ENCODE measurements at places on chromosomes 4 and X.

DNA sequence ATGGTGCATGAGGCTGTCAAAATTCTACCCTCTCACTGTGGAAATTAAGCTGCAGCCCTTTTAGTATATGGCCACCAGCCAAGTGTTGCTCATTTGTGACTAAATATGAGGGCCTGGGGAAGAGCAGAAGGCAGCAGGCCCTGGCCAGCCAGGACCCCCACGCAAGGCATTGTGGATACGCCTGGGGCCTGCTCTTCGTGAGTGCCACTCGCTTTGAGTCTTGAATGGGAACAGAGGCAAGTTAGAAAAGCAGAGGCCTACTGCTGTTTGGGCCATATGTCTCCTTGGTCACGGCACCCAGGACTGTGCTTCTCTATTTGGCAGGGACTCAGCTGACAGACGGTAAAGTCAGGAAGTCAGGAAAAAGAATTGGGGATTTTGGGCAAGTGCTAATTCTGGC lies 10.9 kb downstream of the RTL5 start:
- no peak for DNase-seq

DNA sequence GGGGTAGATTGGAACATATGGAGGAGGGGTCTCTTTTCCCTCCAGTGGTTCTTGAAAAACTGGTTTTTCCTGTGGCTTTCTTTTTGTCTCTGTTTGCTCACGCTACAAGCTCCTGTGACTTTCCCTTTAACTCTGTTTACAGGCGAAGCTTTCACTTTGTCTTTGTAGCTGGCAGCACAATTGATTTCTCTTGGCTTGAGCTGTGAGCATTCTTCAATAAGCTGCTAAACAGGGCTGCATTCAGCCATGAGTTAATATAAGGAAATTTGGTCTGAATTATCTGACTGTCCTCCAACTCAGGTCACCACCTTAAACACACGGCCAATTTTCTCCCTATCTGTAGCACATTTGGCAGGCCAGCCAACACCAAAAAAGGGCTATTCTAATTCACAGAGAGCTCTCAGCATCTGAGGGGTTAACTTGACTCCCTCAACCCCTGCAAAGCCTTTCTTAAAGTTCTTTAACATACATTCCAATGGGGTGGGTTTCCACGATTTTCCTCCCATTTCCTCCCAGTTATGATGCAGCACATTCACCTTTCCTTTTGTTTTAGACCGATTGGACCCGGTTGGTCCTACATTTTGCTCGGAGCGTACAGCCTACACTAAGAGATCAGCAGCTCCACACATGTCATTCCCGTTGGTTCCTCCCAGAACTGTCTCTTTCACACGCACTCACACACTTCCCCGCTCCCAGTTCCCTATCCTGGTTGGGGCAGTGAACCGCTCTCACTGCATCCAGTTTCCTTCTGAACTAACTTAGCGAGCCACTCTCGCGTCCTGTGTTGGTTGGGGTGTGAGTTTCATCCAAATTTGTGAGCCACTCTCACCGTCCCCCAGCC lies 45.4 kb downstream of the UGT2A3 start:
- DNase-seq = no peak

DNA sequence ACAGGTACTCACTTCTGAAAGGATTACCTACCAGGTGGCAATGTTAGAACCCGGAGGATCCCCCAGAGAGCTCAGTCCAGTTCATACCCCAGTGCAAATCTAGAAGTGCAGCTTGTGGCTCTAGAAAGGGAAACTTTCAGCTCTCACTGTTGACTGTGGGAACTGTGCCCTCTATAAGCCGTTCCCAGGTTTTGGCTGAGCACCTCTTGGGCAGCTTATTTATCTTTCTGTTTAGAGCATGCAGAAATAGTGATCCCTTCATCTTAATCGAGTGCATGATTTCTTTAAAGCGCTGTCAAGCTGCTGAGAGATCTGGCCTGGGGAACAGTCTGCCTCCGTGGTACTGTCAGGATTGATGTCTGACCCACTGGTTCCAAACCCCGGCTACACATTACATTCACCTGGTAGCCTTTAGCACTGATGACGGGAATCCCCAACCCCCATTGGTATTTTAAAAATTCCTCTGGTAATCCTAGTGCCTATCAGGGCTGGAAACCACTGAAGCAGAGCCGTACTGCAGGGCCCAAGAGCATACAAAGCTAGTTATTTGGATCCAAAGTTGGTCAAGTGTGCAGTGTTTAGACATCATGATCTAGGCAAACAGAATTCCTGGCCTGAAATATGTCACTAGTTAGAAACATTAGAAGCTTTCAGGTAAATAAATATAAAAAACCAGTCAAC lies 103.2 kb downstream of the KLHL8 start:
- no peak for DNase-seq

DNA sequence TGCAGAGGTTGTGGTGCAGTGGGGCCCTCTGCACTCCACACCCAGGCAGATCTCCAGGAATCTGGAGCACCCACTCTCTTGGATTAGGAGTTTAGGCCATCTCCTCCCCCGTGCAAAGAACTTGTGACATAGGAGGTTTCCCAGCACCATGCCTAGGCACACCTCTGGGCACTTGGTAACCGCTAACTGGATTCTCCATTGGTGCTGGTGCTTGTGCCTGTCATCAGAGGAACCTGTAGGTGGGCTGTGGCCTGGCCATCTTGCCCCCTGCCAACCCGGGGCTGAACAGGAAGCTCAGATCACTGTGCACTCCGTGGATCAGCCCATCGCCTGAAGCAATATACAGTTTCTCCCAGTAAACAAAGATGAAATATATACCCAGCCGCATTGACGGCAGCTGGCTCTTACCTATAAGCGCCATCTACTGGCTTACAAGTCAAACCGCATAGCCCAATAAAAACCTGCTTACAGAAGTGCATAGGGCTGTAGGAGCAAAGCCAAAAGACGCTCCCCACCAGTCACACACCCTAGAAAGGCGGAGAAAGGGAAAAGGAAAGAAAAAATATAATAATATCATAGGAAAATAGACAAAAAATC lies 19.1 kb upstream of the TEX13B start:
- DNase-seq = no peak

GRCh38 chr4:113539408-113539807 lies 222.1 kb downstream of the CAMK2D start:
- no peak for DNase-seq

GRCh38 chrX:42248226-42248625 lies 324.9 kb upstream of the CASK start:
- DNase-seq = no peak

DNA sequence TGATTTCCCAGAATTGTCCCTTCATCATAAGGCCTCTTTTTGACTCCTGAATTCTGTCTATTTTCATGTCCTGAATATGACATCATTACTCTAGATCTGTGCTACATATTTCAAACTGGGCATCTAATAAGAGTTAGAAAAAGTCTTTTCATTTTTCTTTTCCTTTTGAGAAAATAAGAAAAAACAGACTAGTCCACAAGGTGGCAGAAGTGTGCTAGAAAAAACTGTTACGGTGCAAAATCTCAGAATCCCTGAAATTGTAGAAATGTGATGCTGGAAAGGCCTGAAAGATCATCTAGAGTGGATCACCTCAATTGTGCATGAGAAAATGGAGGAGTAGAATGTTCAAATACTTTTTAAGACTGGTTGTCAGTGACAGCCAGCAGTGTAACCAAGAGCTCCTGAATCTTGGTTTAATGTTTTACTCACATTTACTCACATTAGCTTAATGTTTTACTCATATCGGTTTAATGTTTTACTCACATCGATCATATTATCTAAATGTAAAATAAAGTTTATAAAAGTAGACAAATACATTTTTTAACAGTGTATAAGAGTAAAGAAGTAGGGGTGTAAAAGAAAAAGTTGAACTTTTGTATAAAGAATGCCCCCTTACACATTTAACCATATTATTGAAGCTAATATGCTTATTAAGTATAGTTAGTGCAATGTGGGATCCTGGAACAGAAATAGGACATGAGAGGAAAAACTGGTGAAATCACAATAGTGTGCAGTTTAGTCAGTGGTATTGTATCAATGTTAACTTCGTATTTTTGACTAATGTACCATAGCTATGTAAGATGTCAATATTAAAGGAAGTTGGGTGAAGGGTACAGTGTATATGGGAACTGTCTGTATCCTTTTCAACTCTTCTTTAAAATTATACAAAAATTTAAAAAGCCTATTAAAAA lies 15.2 kb downstream of the ASB11 start:
- peak; percentile 5 for DNase-seq

DNA sequence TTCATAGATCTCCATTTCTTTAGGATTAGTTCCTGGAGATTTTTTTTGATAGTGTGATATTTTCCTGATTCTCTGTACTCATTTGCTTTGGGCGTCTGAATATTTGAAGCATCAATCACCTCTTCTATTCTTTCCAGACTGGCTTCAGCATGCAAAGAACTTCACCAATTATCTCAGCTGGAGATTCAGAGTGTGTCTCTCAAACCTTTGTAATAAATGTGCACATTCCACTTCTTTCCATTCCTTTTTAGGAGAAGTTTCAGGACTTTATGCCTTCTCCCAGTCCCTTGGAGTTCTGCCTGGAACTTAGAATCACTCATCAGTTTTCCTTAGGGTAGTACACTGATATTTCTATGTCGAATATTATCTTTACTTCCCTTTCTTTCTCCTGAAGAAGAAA lies 334.8 kb downstream of the TEX13C start:
- no peak for DNase-seq

DNA sequence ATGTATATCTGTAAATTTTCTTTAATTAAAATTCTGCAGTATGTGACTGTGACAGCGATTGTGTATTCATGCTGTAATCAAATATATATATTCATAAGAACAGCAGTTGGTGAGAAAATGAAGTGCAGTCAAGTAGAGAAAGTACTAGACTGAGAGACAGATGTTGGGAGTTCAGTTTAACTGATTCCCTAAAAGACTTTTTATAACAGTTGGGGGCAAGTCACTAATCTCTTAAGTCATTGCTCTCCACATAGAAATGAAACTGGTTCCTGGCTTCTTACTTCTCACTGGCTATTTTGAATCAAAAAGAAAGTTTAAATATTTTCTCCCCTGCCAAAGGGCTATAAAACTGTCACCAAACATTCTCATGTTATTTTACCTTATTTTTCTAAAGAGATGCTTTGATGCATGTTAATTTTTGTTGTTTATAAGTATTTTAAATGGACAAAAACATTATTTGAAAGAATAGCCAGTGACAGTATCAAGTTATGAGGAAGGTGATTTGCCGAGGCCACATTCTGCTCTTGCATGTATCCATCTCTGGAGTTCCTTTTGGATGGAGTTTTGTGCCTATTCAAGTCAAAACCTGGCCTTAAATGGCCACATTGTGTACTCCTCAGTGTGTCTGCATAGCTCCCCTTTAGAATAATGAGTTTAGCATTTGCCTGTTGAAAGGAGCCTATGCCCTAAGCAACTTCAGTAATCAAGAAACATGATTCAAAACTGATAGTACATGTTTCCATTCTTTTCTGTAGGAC lies 30.8 kb downstream of the EXOC1 start:
- no peak for DNase-seq

DNA sequence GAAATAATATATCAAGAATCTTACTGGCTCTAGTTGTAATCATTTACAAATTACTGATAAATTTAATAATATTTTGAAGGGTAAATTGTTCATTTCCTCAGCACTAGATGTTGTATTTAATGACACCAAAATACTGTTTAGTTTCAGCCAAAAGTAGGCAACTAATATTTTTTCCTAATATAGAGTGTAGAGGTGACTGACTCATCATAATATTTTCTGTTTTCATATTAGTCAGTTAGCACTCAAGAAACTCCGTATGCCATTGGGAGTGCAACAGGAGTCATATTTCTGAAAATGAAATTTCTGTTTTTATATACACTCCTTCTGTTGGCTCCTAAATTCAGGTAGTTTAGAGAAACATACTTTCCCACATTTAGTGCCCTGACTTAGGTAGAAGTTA lies 36.6 kb upstream of the PTPN13 start:
- no peak for DNase-seq

DNA sequence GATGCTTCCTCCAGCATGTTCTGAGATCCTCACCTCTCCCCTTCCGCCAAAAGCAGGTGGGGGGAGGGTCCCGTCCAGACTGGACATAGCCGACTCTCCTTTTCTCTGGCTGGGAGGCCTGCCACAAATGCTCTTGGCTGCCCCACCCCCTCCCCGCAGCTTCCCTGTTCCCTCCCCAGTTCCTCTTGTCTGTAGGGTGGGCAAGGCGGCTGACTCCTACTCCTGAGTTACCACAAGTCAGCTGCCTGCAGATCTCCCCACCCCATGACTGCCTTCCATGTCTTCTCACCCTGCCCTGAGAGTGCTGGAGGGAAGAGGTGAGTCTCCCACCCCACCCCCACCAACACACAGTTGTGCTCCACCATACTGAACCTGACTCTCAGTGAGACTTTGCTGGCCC lies 2.9 kb downstream of the ATP6AP1 start:
- DNase-seq = no peak

- no peak for DNase-seq
Measured at GRCh38 chr4:94399277-94399676, 52.5 kb upstream of the PDLIM5 start.

GRCh38 chr4:150131581-150132228 lies 53.5 kb downstream of the DCLK2 start:
- no peak for DNase-seq

GRCh38 chrX:13092455-13092941 lies 48.1 kb upstream of the FAM9C start:
- peak; percentile 89 for DNase-seq

GRCh38 chr4:67587156-67587555 lies 28.6 kb downstream of the STAP1 start:
- no peak for DNase-seq

DNA sequence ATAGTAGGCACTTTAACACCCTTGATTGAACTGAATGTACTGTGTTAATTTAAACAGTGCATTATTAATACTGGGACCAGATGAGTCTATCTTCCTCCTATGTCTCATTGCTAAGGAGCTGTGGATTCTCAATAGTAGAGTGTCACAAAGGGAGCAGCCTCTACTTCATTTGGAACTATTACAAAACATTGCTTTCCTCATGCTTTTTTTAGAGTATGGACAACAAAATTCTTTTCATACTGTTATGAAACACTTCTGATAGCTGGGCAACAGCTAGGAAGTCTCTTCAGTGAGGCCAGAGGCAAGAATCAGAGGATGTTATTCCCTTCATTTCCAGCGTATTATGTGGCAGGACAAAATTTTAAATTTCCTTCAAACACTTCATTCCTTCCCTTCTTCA lies 160.8 kb downstream of the FBXO8 start:
- DNase-seq = no peak

DNA sequence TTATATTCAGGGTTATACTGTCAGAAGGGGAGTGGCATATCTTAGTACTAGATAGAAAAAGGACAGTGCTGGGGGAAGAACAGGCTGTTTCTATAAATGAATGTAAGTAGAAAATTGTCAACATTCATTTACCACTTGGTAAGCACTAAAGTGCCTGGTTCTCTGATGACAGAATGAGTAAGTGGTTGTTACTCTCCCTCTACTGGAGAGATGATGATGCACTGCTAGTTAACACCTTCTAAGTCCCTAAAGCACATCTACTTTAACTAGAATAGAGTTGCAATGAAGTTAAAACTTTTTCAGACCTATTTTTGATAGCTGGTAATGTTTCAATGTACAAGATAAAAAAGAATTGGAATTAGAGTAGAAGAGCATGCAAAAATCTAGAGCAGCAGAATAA lies 214.5 kb downstream of the KLHL4 start:
- DNase-seq = no peak
